ENCODE measurements at places on chromosomes 16 and 17.

DNA sequence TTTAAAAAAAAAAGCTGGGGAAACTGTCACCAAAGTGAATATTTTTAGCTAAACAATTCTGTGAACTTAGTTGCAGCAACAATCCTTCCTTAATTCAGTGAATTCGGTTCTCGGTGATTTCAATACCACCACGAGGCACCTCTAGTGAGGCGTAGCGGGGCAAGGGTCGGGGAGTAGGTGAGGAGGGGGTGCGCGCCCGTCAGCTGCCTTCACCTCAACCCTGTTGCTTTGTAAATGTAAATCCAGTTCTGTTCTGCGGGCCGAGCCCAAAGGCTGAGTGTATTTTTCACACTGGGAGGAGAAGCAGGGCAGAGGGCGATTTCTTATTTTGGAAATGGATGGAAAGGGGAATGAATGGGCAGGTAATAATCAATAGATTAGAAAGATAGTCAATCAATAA, 17.4 kb downstream of the SALL1 start:
- no peak for DNase-seq

DNA sequence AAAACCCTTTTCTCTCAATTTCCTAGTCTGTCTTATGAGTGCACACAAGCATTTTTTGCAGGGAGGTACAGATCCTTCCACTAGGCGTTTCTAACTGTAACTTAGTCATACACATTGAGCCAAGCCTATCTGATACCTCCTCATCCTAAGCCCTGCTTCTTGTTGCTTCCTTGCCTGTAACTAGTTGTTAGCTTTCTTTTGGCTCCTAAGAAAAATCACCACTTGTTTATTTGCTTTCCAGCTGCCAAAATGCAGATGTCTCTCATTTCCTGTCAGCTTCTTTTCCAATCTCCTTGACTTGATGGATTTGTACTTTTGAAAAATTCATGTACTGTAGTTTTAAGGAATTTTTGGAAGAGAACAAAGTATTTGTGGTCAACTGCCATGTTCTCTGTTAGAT, 73.7 kb downstream of the TNRC6C start:
- DNase-seq, result no peak

GRCh38 chr17:75646638-75646992, 13.4 kb downstream of the SMIM5 start:
- DNase-seq, result no peak

GRCh38 chr17:16121915-16122314, 93.4 kb downstream of the NCOR1 start:
- no peak for DNase-seq

- no peak for DNase-seq
Observed at GRCh38 chr17:38504216-38504615, 76.0 kb downstream of the ARHGAP23 start.

DNA sequence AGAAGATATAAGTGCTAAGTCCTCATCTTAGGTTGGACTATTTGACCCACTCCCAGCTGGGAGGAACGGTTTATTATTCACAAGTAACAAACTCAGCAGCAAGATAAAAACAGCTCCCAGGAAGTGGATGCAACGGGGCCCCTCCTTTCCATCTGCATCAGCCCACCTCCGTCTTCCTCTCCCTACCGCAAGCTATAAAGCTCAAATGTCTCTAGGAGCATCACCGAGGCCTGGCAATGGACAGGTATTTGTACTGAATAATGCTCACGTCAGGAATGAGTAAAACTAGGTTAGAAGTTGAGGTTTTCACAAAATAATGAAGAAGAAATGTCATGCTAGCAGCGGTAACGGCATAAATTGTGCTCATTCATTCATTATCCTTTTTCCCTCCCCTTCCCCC, 408.7 kb upstream of the PSMD7 start:
- no peak for DNase-seq

- DNase-seq, result no peak
Observed at GRCh38 chr16:48217708-48218107, 26.4 kb upstream of the LONP2 start.

DNA sequence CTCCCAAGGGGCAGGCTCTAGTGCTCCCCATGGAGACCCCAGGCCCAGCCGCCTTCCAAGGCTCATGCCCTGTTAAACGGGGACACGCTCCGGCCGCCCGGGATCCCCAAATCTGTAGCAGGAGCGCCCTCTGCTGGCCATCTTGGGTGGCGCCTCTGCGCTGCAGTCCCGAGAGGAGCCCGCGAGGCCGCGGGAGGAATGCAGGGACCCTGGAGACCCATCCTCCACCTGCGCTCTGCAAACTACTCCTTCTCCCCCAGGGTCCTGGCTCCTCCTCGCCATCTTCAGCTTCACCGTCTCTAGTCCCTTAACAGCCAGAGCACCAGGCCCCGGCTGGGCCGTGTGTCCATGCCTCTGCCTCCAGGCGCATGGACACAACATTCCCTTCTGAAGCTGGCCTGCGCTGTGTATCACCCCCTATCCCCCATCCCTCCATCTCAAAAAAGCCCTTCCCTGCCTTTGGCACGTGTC, 23.6 kb upstream of the KRT17 start:
- peak; percentile 87 for DNase-seq

GRCh38 chr17:38864636-38865398, 5.0 kb upstream of the LASP1 start:
- DNase-seq, result no peak

DNA sequence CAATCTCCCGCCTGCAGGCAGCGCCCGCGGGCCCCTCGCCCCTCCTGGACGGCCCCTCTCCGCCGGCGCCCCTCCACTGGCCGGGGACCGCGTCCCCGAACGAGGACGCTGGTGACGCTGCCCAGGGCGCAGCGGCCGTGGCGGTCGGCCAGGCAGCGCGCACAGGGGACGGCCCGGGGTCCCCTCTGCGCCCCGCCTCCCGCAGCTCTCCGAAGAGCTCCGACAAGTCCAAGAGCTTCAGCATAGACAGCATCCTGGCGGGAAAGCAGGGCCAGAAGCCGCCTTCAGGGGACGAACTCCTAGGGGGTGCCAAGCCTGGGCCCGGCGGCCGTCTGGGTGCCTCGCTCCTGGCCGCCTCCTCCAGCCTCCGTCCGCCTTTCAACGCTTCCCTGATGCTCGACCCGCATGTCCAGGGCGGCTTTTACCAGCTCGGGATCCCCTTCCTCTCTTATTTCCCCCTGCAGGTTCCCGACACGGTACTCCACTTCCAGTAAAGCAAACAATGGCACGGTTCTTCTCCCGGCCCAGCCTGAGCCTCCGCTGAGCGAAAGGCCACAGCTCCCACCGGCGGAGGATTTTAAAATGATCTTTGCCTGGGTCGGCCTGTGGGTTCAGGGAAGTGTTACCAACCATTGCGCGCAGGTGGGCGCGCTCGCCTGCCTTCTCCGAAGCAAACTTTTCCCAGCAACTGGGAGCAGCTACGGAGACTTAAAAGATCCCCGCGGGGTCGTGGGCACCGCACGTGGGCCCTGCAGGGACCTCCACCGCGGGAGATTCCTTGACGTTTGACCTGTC, 1.1 kb downstream of the FOXL1 start:
- no peak for DNase-seq

Data from natural killer cell (primary cell).